ENCODE measurements at places on chromosomes 3 and 15.

GRCh38 chr3:124256156-124256555 is 264.2 kb upstream of the ROPN1 start:
- no peak for DNase-seq

- DNase-seq, result no peak
These were observed 390.2 kb downstream of the NR2F2 start for GRCh38 chr15:96720656-96721055.

DNA sequence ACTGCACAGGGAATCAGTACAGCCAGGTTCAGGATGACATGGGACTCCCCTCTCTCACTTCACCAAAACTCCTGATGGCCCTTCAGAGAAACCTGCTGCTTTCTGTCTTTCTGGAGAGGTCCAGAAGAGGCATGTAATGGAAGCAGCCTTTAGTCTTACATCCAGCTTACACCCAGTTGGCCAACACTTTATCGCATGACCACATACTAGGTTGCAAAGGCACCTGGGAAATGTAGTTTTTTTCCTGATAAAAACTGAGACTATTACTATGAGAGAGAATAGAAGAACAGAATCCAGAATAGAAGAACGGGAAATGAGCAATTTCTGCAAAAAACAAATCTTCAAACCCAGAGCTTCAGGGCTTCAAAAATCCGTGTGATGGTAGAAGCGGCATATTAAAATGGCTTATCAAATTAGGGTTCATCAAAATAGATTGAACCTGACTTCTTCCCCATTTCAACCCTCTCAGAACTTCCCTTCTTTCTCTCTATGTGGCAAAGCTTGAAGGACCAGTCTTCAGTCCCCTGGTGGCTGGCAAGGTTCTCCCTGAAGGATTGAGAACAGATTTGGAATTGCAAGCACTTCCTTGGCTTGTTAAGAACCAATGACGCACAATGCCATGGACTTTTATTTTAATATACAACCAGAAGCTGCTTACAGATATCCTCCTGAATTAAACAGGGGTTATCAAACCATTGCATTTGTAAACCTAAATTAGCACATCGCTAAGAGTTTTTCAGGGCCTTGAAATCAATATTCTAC is 34.4 kb downstream of the CORO2B start:
- no peak for DNase-seq

DNA sequence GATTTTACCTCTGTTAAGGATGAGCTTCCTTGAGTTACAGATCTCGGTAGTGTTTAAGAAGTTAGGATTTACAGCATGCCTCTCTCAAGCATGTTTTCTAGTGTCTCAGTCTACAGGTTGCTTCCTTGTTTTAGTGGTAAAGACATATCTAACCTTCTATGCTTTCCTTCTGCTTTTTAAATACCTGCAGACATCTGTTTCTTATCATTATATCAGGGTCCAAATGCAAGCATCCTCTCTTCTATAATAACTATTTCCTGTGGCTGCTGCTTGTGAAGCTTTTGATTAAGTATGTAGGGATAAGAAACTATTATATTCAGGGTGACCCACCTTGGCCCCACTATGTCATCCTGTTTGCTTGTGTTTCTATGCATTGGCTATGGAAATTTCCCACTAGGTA is 112.2 kb upstream of the LRRFIP2 start:
- no peak for DNase-seq

DNA sequence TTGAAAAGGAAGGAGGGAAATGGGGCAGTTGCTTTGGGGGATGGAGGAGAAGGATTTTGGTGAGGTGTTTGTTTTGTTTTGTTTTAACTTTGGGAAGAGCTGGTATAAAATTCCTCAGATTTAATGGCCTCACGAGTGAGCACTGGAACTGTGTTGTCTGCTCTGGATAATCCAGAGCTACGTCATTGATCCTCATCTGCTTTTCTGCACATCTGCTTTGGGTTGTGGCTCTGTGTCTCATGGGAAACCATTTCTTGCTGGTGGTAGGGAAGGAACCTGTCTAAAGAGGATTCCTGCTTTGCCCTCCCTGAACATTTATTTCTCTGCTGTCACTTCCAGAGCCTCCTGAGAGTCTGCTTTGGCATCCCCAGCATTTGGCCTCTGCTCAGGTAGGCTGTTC is 3.1 kb downstream of the SNRK start:
- DNase-seq, result no peak

GRCh38 chr15:79977431-79978054 is 6.5 kb upstream of the BCL2A1 start:
- no peak for DNase-seq

- DNase-seq, result no peak
These were observed 111.2 kb upstream of the RPL32 start for GRCh38 chr3:12952343-12953200.

- DNase-seq, result no peak
These were observed 289.6 kb upstream of the C2CD4B start for GRCh38 chr15:62454567-62455172.

- DNase-seq, result no peak
These were observed 27.6 kb upstream of the P2RY13 start for GRCh38 chr3:151356794-151357462.

All from nucleus accumbens (tissue), 56 donors.